ENCODE measurements at places on chromosomes 6 and 20. TPM values are rescaled to one million over a fixed set of nuclear protein-coding genes. Genes with fewer than 3 reads are reported as not detected.

DNA sequence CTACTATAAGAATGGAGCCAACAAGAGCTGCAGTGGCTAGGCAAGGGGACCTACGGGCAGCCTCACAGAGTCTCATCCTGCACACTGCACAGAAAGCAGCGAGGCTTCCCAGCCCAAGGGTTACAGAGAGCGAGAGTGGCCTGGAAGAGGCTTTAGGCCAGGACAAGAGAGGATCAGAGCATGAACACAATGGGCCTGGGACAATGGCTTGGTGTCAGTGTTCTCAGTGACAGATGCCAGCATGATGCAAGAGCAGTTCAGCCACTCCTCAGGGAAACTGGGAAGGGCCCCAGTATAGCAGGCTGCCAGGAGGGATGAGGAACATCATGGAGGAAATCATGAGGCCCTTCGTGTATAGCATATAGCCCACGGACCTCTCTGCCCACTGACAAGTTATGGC is 108.0 kb downstream of the NUS1 start:
- DNase-seq: no peak

GRCh38 chr6:3585320-3585935 is 128.6 kb upstream of the SLC22A23 start:
- DNase-seq: no peak

DNA sequence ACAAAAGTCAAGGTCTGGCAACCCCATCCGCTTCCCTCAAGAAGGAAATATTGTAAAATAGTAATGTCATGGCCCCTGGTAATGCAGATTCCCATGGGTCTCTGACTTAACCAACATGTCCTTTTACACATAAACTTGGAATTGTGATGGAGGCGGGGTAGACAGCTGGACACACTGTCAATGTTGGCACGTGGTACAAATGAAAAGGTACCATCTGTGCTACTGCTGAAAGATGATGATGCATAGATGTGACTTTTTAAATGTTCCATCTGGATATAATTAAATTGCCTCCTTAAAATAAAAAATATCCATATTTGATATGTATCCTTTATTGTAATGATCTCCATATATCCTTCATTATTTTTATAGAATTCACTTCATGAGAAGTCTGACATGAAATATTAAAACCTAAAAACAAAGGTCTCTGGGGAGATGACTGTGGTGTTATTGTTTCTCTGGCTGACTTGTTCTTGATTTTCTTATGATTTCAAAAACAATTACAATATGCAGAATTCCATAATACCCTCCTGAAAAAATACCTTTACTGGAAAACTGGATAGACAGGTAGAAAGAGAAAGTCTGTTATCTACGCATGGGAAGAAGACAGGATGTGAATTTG is 104.5 kb downstream of the MKKS start:
- no peak for DNase-seq

DNA sequence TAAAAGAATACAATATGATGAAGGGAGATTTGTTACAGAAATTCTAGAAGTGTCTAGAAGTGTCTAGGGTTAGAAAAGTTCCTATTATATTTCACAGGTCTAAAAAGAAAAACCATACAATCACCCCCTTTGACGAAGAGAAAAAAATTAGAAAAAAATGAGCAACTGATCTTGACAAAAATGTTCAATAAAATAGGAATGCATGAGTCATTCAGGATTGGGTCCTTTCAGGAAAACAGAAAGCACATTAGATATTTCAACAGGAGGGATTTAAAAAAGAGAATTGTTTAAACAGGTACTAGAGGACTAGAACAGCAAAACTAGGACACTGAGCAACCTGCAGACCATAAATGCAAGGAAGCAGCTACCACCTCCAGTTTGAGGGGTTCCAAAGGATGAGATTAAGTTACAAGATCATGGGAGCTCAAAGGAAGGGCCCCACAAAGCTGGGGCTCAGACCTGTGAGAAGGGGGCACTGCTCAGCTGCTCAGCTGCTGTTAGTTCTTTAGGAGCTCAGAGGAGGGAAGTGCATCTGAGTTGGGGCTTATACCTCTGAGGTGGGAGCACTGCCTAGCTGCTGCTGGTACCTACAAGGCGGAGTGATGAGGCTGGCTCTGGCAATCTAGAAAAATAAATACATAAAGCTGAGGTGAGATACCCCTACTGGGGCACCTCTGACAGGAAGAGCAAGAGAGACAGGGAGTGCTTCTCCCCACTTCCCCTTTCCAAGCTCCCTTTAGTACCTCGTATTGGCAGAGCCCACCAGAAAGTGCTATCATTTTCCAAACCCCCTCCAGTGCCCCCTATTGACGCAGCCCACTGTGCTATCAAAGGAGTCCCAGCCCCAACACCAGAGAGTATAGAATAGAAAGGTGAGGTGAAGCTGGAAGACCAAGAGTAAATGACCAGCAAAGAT is 27.1 kb upstream of the BEND6 start:
- no peak for DNase-seq

DNA sequence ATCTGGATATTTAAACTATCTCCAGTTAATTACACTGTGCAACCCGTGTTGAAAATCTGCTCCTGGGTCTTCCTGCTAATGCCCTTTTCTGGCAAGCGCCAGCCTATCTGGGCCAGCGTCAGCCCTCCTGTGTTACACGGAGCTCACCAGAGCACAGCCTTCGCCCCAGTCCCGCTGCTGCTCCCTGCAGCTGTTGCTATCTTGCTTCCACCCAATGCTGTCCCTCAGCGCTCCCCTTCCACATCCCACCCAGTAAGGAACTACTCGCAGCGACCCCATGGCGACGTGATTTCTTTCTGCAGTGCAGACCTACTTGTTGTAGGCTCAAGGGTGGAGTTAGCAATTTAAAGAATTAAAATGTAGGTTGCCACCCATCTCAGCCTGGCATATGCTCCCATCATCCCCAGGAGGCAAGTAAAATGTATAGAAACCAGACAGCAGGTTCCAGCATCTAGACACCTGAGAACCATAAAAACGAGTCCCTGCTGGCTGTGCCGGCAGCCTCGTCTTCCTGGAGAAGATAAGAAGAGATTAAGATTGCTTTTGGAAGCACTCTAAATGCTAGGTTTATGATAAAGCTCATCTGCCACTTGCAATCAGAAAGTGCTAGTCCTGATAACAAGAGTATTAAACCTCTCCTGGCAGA is 254.3 kb upstream of the FOXQ1 start:
- DNase-seq: no peak

DNA sequence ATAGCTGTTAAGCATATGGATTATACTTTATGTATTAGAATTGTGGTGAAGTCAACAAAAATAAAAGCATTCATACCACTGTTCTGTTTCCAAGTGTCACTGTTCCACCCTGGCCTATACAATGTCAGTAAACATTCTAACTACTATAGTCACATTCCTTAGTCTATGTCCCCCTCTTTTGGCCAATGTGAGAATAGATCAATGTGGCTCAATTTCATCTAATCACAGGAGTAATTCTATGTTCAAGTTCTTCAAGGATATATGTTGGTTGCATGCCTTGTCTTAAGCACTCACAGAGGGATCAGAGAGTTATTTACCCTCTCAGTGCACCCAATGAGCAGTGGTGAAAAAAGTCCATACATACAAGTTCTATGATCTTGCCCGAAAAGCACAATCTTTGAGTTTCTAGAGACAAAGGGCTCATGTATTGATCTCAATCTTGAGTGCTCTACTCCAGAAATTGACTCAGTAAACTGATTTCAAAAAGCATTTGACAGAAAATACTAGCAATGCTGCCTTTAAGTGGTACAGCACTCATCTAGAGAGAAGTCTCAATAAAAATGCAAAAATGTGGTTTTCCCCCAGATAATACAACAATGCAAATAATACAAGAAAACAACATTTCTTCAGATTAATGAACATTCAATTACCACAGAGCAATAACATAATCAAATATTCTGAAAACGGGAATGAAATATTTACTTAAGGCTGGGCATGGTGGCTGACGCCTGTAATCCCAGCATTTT is 16.5 kb downstream of the SMLR1 start:
- no peak for DNase-seq

DNA sequence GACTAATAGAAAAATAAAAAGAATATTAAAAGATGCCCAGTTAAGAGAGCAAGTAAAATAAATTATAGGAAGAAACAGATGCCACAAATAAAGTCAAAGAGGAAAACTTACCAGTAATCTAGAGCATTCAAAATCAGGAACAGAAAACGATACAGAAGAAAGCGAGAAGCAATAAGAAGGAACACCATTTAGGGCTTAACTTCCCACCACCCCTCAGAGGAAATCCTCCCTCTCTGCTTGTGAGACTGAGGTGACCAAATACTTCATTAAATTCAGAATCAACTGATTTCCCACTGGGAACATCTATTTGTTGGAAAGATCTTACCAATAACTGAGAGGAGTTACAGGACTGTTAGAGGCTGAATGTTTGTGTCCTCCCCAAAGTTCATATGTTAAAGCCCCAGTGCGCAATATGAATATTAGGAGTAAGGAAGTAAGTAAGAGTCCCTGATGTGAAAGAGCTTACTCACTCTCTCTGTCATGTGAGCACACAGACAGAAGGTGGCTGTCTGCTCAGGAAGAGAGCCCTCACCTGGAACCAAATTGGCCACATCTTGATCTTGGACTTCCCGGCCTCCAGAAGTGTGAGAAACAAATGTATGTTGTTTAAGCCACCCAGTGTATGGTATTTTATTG is 19.5 kb downstream of the KATNA1 start:
- no peak for DNase-seq

- DNase-seq: no peak
Observed at GRCh38 chr6:149727793-149728498, 10.0 kb upstream of the LATS1 start.

DNA sequence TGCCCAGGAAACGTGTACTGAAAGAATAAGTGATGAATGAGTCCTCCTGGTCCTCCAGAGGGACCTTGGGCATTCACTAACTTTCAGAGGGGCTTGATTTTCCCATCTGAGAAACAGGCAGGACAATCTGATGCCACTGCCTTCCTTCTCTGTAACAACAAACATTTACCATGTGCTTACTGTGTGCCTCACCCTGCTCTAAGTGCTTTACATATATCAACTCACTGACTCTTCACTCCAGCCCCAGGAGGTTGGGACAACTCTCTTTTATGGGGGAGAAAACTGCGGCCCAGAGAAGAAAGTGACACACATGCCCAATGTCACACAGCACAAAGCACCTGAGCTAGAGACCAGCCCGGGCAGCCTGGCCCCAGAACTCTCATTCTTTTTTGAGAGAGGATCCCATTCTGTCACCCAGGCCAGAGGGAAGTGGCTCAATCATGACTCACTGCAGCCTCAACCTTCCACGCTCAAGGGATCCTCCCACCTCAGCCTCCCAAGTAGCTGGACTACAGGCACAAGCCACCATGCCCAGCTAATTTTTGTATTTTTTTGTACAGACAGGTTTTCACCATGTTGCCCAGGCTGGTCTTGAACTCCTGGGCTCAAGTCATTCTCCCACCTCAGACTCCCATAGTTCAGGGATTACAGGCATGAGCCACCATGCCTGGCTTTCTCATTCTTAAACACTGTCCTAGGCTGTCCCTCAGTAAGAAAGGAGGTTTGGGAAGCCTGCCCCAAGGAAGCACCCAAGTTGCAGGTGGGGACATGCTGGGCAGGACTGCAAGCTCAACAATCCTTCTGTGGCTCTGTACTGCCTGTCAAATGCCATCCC is 38.0 kb downstream of the NOL4L start:
- no peak for DNase-seq

- DNase-seq: no peak
Observed at GRCh38 chr20:58173091-58173490, 55.4 kb downstream of the ANKRD60 start.

The ELOVL2 gene
- not detected for total RNA-seq

The PTK7 gene
- 4.3 TPM for total RNA-seq

The MUC22 gene
- total RNA-seq: not detected

The PSORS1C2 gene
- total RNA-seq: not detected

The MCHR2 gene
- not detected for total RNA-seq

Data from activated T-cell treated with anti-CD3 and anti-CD28 coated beads, Interleukin-2, amount 50 U/mL, for 4 hours (primary cell).